Activated CD4-positive, alpha-beta T cell treated with anti-CD3 and anti-CD28 coated beads, Interleukin-2, amount 10 ng/mL, durations not matched to agents 24 days and 14 days (primary cell): ENCODE measurements at places on chromosomes 2 and 18. TPM values are rescaled to one million over a fixed set of nuclear protein-coding genes. Genes with fewer than 3 reads are reported as not detected.

HOXD13 gene
- total RNA-seq = not detected in 2 replicates

UGT1A3 gene
- not detected in 2 replicates for total RNA-seq

DNA sequence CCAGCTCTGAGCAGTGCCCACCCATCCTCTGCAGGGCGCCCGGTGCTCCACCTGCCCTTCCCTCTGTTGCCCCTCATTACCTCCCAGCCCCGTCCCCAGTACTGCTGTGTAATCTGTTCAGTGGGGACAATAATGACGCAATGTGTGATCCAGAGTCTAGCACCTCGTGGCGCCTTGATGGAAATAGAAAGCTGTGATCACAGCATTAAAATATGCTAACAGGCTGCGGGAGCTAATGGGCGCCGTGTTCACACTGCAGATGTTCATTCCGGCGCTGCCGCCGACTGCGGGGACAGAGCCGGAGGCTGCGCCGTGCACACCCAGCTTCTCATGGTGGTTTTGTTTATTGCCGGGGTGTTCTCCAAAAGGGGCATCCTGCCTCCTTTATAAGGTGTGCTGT lies 235.2 kb downstream of the LDLRAD4 start:
- no peak overlapping the region for H3K27ac ChIP-seq
- H3K36me3 ChIP-seq = peaks cover 12% of the 10 kb centered on the region
- no peaks in the 10 kb centered on the region for H3K27me3 ChIP-seq
- H3K4me1 ChIP-seq = peaks cover 33% of the 10 kb centered on the region
- DNase-seq = no peak

- no peak overlapping the region for H3K27ac ChIP-seq
- no peak overlapping the region for H3K4me3 ChIP-seq
- no peak for DNase-seq
- H3K27me3 ChIP-seq = no peaks in the 10 kb centered on the region
Observed at GRCh38 chr2:190357600-190357999, 14.2 kb downstream of the INPP1 start.

DNA sequence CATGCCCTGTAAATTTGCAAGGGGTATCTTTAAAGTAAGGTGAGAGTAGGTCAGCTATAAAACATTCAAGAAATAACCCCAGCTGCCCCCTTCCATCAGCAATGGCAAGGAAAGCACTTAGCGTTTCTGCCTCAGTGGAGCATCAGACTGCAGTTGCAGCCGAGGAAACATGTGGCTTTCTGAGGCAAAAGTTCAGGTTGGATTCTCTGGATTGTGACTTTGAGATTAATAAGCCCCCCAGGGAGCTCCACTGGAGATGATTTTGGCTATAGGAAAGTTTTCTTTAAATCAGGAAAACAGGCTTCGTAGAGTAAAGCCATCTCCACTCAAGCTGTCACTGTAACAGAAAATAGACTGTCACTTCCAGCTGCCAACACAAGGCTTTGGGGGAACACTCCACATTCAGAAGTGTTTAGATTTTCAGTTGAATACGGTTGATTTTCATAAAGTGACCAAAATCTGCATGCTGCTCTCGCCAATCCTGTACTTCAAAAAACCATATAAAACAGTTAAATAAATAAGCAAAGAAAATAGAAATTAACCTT lies 15.3 kb upstream of the RIT2 start:
- no peak for DNase-seq
- H3K27me3 ChIP-seq = no peaks in the 10 kb centered on the region
- no peak overlapping the region for H3K4me3 ChIP-seq

DNA sequence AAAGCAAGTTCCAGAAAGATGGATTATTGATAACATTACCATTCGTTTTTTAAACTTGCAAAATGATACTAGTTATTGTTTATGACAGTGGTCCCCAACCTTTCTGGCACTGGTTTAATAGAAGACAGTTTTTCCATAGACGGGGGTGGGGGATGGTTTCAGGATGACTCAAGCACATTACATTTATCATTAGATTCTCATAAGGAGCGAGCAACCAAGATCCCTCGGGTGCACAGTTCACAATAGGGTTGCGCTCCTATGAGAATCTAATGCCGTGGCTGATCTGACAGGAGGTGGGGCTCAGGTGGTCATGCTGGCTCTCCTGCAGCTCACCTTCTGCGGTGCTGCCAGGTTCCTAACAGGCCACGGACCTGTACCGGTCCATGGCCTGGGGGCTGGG lies 86.2 kb downstream of the BCL2 start:
- no peak for DNase-seq
- peak overlapping the region; percentile 68 for H3K27ac ChIP-seq
- H3K36me3 ChIP-seq = peaks cover 67% of the 10 kb centered on the region
- H3K27me3 ChIP-seq = no peaks in the 10 kb centered on the region
- peak overlapping the region; percentile 42 for H3K4me3 ChIP-seq
